NCI-H524 treated with DMSO at 0.1 percent for 48 hours (cell line): ENCODE measurements at places on chromosomes 3 and 15.

DNA sequence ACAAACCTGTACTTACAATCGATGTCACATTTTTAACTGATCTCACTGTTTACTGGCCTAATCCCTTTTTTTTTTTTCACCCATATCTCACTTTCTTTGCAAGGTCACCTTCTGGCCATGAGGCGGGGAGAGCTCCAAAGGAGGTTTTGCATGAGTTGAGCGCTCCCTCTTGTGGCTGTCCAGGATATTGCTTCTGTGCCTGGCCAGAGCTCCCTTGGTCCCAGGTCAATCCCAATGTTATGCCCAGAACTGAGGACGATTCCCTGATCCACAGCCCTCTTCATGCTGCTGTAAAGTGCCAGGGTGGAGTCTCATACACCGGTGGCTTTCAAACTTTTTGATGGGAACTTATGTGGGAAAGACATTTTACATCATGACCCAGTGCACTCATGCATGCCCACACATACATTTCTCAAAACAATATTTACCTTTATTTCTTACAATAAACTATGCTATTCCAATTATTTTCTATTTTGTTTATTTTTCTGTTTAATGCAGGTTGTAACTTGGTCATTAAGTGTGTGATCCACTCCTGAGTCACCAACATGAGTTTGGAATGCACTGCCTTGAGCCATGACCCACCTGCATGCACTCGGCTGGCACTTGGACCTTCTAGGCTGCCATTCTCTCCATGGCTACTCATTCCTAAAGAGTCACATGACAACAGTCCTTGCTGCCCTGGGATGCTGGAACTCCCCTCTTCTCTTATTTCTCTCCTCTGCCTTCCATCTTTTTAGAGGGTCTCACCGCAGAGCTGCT lies 9.6 kb upstream of the SST start:
- DNase-seq = peak; percentile 86

GRCh38 chr3:143506190-143506589 lies 342.1 kb downstream of the SLC9A9 start:
- DNase-seq = no peak

- no peak for DNase-seq
Observed at GRCh38 chr3:197398286-197398878, 100.0 kb upstream of the DLG1 start.

GRCh38 chr3:108450444-108450843 lies 60.0 kb downstream of the MYH15 start:
- no peak for DNase-seq

GRCh38 chr3:61526308-61526707 lies 35.1 kb upstream of the PTPRG start:
- DNase-seq = no peak

GRCh38 chr15:58690703-58691102 lies 58.8 kb downstream of the ADAM10 start:
- peak; percentile 43 for DNase-seq

DNA sequence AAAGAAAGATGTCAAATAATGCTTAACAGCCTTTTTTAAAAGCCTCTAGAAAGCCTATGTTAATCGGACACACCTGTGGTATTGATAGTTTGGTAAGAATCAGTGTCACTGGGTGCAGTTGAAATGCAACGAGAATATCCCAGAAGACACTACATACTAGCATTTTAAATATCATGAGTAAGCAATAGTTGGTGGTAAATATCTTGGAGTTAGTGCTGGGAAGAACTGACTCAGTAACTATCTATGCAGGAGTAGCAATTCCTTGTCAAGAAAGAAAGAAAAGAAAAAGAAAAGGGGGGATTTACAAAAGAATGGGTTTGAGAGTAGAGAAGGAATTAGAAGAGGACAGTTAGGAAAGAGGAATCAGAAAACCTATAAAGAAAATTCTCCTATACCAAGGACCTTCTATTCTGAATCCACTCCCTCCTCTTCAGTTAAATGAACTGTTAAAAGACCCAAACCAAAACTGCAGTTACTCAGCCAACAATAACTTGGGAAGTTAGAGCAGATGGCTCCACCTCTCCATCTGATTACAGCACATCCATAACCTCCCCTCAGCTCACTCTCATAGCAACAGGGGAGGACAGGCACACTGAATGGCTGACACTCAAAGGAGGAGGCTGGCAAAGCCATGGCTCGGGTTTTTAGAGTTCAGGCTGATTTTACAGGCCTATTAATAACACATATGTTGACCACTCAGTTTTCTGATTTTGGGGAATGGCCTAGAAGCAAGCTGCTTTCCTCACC lies 207.6 kb upstream of the MDFIC2 start:
- DNase-seq = peak; percentile 48

- no peak for DNase-seq
Observed at GRCh38 chr3:159039286-159039685, 237.4 kb downstream of the MFSD1 start.

GRCh38 chr3:143128227-143128955 lies 8.8 kb downstream of the CHST2 start:
- DNase-seq = no peak

DNA sequence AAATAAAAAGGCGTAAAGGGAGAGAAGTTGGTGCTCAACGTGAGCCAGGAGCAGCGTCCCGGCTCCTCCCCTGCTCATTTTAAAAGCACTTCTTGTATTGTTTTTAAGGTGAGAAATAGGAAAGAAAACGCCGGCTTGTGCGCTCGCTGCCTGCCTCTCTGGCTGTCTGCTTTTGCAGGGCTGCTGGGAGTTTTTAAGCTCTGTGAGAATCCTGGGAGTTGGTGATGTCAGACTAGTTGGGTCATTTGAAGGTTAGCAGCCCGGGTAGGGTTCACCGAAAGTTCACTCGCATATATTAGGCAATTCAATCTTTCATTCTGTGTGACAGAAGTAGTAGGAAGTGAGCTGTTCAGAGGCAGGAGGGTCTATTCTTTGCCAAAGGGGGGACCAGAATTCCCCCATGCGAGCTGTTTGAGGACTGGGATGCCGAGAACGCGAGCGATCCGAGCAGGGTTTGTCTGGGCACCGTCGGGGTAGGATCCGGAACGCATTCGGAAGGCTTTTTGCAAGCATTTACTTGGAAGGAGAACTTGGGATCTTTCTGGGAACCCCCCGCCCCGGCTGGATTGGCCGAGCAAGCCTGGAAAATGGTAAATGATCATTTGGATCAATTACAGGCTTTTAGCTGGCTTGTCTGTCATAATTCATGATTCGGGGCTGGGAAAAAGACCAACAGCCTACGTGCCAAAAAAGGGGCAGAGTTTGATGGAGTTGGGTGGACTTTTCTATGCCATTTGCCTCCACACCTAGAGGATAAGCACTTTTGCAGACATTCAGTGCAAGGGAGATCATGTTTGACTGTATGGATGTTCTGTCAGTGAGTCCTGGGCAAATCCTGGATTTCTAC lies at the start of gene RARB:
TSS of gene RARB (plus strand) at position 322 of the 847 bp plus-strand sequence. CDS start at position 791, 469 bp downstream.
- DNase-seq = peak; percentile 70

GRCh38 chr3:142863930-142864920 lies 24.7 kb downstream of the PCOLCE2 start:
- peak; percentile 20 for DNase-seq

DNA sequence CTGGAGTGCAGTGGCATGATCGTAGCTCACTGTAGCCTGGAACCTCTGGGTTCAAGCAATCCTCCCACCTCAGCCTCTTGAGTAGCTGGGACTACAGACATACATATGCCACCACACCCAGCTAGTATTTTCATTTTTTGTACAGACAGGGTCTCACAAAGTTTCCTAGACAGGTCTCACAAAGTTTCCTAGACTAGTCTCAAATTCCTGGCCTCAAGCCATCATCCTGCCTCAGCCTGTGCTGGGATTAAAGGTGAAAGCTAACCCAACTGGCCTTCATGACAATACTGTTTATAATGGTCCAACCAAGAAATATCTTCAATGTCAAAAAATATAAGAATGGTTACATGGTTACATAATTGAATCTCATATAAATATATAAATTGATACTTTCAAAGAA lies 24.0 kb downstream of the GPR176 start:
- DNase-seq = no peak

GRCh38 chr3:42830437-42831320 lies 21.4 kb downstream of the ACKR2 start:
- DNase-seq = no peak

DNA sequence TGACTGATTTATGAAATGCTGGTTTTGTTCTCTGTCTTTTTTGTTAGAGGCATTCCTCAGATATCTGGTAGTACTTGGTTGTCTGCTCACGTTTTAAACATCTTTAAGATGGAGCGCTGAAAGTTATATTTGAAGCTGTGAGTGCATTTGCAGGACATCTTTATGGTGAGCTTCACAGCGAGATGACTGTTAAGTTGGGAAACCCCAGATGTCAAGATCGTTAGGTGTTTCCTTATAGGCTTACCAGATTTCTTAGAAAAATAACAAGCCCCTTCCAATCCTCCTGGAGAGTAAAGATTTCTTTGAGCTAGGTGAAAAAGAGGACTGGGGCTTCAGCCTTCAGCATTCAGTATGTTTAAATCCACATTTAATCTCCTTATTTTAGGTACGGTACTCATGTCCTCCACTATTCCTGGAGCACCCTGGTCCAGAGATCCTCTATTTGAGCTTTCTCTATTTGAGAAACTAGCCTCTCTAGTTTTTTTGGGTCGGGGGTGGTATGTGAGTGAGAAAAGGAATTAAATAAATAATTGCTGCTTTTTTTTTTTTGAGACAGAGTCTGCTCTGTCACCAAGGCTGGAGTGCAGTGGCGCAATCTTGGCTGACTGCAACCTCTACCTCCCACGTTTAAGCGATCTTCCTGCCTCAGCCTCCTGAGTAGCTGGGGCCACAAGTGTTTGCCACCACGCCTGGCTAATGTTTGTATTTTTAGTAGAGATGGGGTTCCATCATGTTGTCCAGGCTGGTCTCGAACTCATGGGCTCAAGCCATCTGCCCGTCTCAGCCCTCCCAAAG lies 72.3 kb downstream of the ZNF609 start:
- no peak for DNase-seq
